AG08395 (cell line): ENCODE measurements at places on chromosomes 4 and X.

DNA sequence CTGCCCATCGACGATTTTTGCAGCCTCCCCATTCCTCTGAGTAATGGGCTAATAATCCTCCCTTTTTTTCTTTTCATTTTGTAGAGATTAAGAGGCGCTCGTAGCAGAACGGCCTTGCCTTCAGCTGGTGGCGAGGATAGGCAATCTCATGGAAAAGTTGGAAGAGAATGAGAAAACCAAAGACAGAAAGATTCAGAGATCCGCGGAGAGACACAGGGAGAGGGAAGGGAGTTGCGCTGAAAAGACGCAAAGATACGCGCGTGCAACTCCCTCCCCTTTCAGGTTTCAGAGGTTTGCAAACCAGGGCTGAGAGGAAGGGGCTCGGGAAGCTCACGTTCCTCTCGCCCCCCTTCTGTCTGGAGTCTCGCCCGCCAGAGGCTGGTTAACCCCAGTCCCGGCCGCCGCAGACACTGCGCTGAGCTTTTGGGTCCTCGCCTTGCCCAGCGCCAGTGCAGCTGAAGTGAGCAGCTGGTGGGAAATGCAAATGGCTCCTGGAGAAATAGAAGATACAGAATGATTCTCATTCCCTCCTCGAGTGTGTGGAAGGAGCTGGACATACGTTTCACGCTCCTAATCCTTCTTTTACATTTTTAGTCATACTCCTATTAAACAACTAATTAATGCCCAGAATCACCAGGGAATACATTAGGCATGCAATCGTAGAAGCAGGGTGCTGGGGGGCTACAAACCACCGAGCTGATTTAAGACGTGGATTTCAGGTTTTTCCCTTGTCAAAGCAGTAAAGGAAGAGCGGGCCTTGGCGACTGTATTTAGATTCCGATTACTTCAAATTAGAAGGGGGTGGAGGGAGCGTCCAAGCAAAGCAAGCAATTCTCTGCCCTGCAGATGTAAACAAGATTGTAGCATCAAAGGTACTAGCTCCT lies 16.6 kb upstream of the PITX2 start:
- DNase-seq: no peak

- DNase-seq: no peak
These were observed 22.0 kb downstream of the CCNQ start for GRCh38 chrX:153576961-153577360.

DNA sequence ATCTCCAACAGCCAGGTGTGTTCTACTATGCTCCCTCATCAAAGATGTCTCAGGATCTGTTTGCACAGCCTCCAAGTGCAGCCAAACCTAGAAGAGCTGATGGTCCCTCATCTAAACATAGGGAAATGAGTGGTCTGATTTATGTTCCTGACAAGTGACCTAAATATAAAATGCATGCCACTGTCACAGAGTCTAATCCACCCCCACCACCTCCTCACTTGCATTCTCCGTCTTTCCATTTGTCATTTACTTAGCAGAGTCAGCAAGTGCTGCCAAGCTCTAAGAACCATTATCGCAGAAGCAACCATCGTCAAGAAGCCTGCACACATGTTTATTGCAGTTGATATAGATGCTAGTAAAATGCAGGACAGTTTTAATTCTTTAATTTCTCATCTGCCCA lies 33.1 kb upstream of the VCX3A start:
- no peak for DNase-seq

- DNase-seq: no peak
These were observed 909.4 kb downstream of the FSTL5 start for GRCh38 chr4:161254375-161254774.

GRCh38 chr4:38366456-38366855 lies 297.5 kb upstream of the KLF3 start:
- no peak for DNase-seq

DNA sequence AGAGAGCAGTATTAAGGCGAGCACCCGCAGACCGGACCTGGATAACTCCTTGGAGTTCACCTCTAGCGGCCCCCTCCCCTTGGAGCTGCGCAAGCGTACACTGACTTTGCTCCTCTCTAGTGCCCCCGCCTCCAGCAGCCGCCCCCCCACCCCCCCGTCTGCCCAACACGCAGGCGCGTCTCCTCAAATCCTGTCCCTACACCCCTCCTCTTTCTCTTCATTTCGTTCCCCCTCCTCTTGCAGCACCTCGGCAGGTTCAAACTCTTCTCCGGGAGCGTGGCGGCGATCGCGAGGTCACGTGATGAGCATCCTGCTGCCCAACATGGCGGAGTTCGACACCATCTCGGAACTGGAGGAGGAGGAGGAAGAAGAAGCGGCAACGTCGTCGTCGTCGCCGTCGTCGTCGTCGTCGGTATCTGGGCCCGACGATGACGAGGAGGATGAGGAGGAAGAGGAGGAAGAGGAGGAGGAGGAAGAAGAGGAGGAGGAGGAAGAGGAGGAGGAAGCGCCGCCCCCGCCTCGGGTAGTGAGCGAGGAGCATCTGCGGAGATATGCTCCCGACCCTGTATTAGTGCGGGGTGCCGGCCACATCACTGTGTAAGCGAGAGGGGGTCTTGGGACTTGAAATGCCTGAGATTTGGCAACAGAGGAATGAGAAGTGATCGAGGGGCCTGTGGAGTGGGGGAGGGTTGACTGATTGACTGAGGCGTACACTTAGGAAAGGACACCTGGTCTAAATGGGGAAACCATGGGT lies at the start of gene CHIC1:
TSS of gene CHIC1 (plus strand) at position 214 of the 754 bp plus-strand sequence. CDS start at position 302, 88 bp downstream.
- peak; percentile 54 for DNase-seq

DNA sequence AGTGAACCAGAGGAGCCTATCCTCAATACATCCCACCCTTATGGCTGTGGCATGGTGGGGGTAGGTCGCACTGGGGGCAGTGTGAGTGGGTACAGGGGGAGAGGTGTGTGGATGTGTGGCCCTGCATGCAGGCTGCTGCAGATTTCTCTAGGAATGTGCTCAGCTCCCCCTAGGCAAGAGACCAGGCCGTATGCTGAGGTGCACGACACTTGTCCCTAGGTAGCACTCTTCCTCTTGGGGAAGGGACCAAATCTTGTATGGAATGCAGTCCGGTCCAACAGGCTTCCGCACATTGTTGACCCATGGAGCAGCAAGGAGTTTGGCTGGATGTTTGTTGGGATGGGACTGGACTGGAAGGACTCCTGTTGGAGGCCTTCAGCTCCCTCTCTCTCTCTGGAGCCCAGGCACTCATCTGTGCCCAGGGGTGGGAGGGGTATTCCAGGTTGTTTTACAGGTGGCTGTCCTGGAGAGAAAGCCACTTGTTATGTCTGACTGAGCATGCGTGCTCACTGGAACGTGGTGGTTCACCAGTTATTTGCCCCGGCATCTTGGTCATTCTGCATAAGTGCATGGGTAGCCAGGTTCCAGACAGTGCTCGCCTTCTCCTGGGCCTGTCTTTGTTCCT lies 55.1 kb downstream of the NBDY start:
- DNase-seq: no peak

GRCh38 chr4:60759518-60760245 lies 440.4 kb upstream of the ADGRL3 start:
- no peak for DNase-seq

- peak; percentile 47 for DNase-seq
These were observed 105.9 kb downstream of the CT47B1 start for GRCh38 chrX:120769576-120770341.
